ENCODE measurements at places on chromosomes 5 and 9.

DNA sequence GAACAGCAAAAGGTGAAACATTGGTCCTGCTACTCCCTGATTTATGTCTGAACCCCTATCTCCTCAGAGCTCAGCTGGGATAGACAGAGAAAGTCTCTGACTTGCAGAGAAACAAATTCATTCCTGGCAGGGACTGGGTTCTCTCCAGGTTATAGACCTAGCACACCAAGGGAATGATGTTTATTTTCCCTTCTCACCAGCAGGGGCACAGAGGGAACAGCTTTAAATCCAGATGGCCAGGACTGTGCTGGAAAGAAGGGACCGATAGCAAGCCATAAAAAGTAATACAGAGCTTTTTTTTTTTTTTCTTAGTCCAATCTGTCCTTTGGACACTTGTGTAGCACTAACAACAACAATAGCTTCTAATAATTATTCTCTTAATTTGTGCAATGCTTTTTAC is 141.1 kb upstream of the C9orf72 start:
- no peak overlapping the region for H3K4me3 ChIP-seq
- H3K36me3 ChIP-seq: no peaks in the 10 kb centered on the region
- DNase-seq: no peak
- no peaks in the 10 kb centered on the region for H3K4me1 ChIP-seq
- peaks cover 16% of the 10 kb centered on the region for H3K27me3 ChIP-seq

- H3K36me3 ChIP-seq: no peaks in the 10 kb centered on the region
- no peak overlapping the region for H3K27ac ChIP-seq
- no peak for DNase-seq
- no peaks in the 10 kb centered on the region for H3K27me3 ChIP-seq
Measured at GRCh38 chr5:6078881-6079280, 299.5 kb downstream of the MED10 start.

DNA sequence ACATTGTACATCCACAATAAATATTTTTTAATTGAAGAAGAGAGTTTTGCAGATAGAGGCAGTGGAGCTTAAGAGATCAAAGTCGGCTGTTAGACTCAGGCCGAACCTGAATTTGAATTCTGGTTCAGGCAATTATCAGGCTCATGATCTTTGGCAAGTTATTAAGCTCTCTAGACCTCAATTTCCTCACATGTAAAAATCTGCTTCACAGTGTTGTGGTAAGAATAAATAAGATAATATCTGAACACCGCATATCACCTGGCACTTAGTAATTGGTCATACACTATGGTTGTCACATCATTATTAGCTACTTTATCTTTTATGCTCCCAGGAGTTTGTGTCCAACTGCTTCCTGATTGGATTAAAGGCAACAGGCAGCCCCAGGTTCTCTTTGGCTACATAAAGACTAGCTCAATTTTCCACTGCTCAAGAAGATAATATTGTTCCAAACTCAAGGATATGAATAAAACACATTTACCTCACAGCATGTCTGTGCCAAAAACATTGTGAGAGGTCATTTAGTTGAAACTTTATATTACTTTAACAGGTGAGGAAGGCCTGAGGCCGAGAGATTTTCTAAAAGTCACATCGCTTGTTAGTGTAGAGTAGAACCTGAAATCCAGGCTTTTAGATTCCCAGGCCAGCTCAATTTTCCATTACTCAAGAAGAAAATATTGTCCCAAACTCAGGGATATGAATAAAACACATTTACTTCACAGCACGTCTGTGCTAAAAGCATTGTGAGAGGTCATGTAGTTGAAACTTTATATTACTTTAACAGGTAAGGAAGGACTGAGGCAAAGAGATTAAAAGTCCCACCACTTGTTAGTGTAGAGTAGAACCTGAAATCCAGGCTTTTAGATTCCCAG is 289.2 kb upstream of the PTGER4 start:
- no peaks in the 10 kb centered on the region for H3K36me3 ChIP-seq
- H3K27me3 ChIP-seq: no peaks in the 10 kb centered on the region
- no peak overlapping the region for H3K27ac ChIP-seq
- no peak for DNase-seq

- no peak overlapping the region for H3K4me3 ChIP-seq
- H3K27ac ChIP-seq: no peak overlapping the region
- DNase-seq: no peak
Measured at GRCh38 chr9:98226516-98226915, 28.9 kb downstream of the TBC1D2 start.
